ENCODE measurements at places on chromosomes 3 and 15.

DNA sequence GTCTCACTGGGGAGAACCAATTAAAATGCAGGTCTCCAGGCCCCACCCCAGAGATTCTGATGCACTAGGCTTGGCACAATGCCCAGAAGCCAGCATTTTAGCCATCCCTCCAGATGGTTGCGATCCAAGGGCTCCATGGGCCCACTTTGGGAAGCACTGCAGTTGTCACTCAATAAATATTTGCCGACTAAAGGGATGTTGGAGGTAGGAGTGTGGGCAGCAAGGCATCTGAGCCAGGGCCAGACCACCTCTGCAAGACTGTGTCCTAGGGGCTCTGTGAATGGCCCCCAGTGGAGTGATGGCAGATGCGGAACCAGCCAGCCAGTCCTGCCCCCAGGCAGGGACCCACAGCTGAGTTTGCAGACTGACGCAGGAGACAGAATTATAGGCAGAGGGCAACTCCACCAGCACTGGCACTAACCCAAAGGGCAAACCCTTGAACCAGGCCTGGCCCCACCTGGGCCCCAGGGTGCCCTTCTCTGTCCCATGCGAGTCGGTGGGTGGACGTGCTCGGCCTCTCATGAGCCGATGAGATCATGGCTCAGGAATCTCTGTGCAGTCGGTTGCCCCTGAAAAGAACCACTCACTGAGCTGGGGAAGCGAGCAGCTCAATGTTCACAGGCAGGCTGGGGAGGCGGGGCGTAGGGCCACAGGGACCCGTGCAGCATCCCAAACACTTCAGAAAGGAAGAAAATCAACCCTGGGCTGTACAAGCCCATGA, 49.7 kb downstream of the SEMA5B start:
- DNase-seq, result no peak

DNA sequence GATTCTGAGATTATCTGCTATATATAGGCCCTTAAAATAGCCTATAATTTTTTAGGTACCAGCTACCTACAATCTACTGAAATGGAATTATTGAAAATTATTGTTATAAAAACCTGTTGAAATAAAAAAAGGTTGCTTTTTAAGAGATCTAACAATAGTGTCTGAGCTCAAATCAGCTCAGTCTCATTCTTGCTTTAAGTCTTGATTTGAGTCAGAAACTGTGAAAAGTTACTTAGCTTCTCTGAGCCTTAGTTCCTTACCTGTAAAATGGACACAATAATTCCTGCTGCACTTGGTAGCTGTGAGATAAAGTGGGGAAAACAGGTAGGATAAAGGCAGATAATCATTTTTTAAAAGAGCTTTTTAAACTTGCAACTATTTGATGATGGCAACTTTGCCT, 118.8 kb upstream of the UBE2E2 start:
- no peak for DNase-seq

DNA sequence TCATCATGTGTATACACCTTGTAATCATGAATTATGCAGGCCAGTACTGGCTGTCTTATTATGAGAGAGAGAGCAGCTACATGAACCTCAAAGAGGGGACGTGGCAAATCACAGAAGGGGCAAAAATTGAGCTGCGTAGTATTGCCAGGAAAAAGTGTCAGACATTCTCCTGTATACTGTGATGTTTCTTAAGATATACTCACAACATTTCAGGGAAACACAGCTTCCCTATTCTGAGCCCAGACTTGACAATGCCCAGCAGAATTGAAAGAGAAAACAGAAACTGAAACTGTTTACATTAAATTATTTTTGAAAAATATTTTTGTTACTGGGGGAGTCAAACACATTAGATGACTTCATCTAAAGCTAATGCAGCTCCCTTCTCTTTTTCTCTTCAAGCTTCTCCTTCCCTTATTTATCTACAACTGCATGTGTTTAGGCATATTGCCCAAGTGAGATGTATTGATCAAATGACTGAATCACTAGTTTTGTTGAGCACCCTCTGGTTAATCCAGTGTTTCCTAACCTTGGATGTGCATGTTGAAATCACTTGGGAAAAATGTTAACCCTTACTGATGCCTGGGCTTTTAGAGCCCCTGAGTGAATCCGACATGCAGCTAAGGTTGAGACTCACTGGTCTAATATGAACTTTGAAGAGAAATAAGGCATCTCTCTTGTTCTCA, 39.5 kb downstream of the CADPS start:
- DNase-seq, result no peak

DNA sequence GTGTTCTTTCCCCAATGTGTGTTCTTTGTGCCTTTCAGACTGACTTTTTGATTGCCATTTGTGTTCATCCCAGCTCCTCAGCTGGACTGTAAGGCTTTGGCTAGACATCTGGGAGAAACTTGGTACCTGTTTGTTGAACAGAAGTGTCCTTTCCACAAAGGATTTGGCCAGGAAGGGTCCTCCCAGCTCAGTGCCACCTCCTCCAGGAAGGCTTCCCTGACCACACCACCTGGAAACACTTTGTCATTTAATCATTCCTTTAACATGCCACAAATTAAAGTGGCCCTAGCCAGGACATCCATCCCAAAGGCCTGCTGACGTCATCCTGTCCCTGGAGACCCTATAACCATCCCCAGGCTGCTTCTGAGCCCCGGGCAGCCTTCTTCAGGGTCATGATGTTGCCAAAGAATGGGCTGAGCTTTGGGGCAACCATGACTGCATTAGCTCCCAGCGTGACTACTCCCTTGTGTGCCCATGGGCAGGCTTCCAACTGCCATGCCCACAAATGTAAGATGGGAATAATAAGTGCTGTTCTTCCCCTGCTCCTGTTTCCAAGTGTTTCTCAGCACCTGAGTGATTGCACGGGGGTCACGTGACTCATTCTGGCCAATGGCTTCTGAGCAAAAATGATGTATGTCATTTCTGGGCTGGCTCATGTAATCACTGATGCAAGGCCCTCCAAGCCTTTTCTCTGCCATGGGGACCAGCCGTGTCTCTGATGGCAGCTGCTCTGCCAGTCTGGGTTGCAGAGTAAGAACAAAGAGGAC, 112.5 kb upstream of the SMAD3 start:
- DNase-seq, result no peak

DNA sequence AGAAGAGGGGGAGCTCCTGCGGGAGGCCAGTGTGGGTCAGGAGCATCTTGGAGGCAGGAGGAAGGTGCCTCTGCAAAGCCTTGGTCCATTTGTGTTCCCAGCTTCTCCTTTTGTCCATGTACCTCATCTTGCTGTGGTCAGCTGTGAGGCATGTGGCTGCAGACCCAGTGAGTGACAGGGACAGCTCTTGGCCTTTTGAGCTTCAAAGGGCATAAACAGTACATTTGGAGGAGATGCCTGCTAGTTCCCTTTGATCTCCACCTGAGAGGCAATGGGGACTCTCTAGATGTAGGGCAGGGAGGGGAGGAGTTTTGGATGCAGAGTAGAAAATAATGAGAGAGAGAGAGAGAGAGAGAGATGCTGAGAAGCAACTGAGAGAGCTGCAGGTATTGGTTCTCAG, 270.0 kb downstream of the TLE3 start:
- no peak for DNase-seq

- DNase-seq, result no peak
Measured at GRCh38 chr3:49244581-49245205, 32.3 kb downstream of the C3orf62 start.

- DNase-seq, result no peak
Measured at GRCh38 chr15:85289677-85290365, 90.6 kb upstream of the AKAP13 start.

DNA sequence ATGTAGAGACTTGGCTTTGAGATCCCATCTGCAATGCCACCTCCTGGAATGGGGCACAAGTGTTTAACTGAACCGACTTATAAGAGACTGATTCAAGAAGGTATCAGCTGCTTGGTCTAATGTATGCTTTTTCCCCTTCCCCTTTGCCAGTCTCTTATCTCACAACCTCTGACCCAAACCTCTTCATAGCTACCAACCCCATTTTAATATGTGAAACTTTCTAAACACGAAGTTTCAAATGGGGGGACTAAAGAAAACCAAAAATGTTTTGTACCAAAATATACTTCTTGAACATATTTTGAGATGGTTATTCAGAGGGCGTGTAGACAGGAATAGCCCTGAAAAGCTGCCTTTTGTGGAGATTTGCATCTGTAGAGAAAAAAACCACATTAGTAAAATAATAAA, 73.1 kb downstream of the OXSM start:
- DNase-seq, result no peak

DNA sequence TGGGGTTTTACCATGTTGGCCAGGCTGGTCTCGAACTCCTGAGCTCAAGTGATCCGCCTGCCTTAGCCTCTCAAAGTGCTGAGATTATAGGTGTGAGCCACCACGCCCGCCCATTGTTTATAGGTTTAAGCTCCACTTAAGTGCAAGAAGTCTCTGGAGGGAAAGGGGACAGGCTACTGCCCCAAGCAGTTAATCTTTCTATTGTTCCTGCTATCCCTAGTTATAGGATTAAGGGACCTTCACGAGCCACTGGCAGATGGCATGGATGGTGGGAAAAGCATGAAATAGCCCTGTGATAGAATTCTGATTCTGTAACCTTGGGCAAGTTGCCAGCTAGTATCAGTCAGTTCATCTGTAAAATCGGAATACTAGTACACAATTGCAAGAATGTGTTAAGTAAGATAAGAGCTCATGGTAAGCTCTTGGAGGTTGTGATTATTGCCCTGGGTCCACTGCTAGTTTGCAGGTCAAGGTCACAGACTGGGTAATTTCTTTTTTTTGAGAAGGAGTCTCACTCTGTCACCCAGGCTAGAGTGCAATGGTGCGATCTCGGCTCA, 5.3 kb upstream of the RBPMS2 start:
- DNase-seq, result no peak

GRCh38 chr3:47877290-47877689, 74.4 kb downstream of the DHX30 start:
- DNase-seq, result no peak

- no peak for DNase-seq
Measured at GRCh38 chr3:150242220-150242936, 165.7 kb upstream of the TSC22D2 start.

DNA sequence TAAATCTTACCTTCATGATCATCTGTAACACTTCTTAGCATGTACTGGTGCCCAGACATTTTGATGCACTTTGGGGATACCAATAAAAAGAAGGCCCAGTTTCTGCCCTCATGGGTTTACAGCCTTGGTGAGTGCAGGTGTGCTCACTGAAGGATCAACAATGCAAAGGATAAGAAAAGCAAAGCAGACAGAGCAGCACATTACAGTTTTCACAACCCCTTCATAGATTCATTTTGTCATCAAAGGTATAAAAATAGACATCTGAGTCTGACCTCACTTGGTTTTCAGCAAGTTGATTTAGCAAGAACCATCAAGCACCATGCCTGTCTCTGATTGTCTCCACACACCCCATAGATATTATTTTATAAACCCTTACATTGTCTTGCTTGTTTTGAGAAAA, 77.6 kb downstream of the BFSP2 start:
- no peak for DNase-seq

GRCh38 chr3:74080056-74080461, 455.3 kb upstream of the PDZRN3 start:
- DNase-seq, result no peak

- no peak for DNase-seq
Measured at GRCh38 chr3:13054341-13055285, 18.6 kb downstream of the IQSEC1 start.

GRCh38 chr3:196140224-196140623, 58.3 kb upstream of the TFRC start:
- DNase-seq, result no peak

DNA sequence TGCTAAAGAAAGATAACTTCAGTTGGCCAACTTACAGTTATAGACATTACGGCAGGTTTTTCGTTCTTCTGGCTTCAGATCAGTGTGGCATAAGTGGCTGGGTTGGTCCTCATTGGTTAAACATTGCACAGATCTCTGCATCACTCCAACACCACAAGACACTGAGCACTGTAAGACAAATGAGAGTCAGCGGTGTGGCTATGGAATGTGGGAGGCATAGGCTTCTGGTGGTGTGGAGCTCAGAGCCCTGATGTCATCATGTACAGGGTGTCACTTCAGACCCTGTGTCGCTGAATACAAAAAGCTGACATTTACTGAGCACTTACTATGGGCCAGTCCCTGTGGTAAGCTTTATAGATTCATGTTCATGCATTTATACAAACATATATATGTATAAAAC, 146.0 kb downstream of the ADAMTS9 start:
- DNase-seq, result no peak

GRCh38 chr3:105950881-105951600, 82.2 kb upstream of the CBLB start:
- DNase-seq, result no peak

DNA sequence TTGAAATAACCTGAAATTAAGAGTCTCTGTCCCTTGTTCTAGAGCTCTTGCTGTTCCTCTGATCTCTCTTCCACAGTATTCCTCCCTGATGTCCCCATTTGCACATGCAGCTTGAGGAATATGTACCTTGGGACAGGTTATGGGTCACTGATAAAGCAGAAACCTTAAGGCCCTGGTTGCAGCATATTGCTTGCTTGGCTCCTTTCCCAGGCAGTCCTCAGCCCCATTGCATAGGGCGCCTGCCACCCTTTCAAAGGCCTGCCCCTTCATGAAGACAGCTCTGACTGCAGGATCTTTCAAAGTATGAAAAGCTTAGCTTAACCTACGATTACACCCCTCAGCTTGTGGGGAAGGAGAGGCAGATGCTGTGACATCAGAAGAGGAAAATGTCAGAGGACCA, 51.6 kb downstream of the WDR76 start:
- no peak for DNase-seq

GRCh38 chr3:129837065-129837642, 56.4 kb downstream of the TMCC1 start:
- no peak for DNase-seq

DNA sequence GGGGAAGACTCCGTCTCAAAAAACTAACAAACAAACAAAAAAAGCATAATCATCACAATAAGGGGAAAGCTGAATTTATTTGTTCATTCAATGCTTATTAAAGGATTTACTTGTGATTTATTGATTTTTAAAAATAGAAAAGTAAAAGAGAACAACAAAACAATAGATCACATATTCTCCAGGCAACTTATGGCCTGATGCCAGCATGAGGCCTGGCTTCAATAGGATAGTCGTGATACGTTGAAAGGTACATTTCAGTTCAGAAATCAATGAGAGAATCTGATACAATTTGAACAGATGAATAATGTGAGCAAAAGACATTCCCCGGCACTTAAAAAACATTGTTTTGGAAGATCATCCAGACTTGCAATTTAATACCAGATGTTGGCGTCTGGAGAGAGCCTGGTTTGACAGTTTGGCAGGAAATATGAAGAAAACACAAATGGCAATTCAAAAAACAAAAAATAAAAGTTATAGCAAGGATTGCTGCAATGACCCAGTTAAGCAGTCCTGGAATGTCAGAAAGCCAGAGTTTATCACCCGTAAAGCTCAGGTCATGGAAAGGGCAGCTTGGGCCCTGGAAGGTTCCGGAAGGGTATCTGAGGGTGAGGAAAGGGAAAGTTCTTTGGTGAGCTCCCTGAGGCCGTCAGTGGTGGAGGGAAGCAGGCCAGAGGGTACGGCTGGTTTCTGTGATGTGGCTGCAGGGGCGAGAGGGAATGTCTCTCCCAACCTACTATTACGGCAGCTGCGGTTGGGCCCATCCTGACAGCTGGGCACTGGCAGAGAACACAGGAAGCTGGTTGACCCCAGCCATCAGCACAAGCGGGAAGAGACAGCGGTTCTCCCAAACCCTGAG, 230.2 kb upstream of the HES1 start:
- DNase-seq, result no peak
